ENCODE measurements at places on chromosomes 7 and 10. TPM values are rescaled to one million over a fixed set of nuclear protein-coding genes. Genes with fewer than 3 reads are reported as not detected.

CYP2C19 gene
- total RNA-seq: not detected

GCK gene
- not detected for total RNA-seq

GIMAP6 gene
- not detected for total RNA-seq

SLC26A5 gene
- total RNA-seq: not detected

DNAH11 gene
- total RNA-seq: 0.63 TPM

SYT15 gene
- 2.7 TPM for total RNA-seq

FAM200A gene
- total RNA-seq: 6.5 TPM

FBXL13 gene
- total RNA-seq: 0.30 TPM

DMTF1 gene
- 14.7 TPM for total RNA-seq

TWIST1 gene
- 3.2 TPM for total RNA-seq

CDHR3 gene
- total RNA-seq: 4.0 TPM

UCMA gene
- not detected for total RNA-seq

PRSS2 gene
- total RNA-seq: not detected

NUTM2E gene
- total RNA-seq: 0.47 TPM

NPFFR1 gene
- total RNA-seq: not detected

TFPI2 gene
- 326 TPM for total RNA-seq

COL13A1 gene
- 0.30 TPM for total RNA-seq

NME8 gene
- total RNA-seq: not detected

FAM24B gene
- 11.9 TPM for total RNA-seq

CFAP70 gene
- total RNA-seq: 0.18 TPM

NEUROD6 gene
- total RNA-seq: not detected

CALML3 gene
- total RNA-seq: not detected

C10orf67 gene
- total RNA-seq: not detected

Measured in A549 treated with Hydrocortisone at 1 μM for 4 hours (cell line).